ENCODE measurements at places on chromosomes 4 and X. TPM values are rescaled to one million over a fixed set of nuclear protein-coding genes. Genes with fewer than 3 reads are reported as not detected.

GRCh38 chrX:133448512-133449076, 33.3 kb upstream of the GPC4 start:
- no peak overlapping the region for H3K27ac ChIP-seq
- H3K4me1 ChIP-seq: peaks cover 3% of the 10 kb centered on the region
- H3K36me3 ChIP-seq: no peaks in the 10 kb centered on the region
- DNase-seq: no peak
- H3K4me3 ChIP-seq: no peak overlapping the region

DNA sequence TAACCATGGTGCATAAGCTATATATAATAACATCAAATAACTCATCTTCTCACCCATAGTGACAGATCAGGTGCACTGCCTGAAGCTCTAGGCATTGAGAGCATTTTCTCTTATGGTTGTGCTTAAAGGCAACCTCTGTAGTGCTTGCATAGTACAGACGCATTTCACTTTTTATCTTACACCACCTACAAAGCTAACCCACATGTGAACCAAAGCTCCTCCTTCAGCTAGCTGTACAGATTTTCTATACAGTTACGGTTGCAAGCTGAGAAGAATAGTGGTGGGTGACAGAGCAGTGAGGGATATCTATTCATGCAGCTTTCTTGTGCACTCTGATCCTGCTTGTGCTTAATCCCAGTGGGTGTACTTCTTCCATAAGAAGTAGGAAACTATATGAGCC, 1525.2 kb downstream of the STIM2 start:
- no peak overlapping the region for H3K4me3 ChIP-seq
- DNase-seq: no peak
- H3K27me3 ChIP-seq: no peaks in the 10 kb centered on the region
- no peaks in the 10 kb centered on the region for H3K36me3 ChIP-seq

FAM9B gene
- not detected for total RNA-seq

DOK7 gene
- total RNA-seq: not detected

DNA sequence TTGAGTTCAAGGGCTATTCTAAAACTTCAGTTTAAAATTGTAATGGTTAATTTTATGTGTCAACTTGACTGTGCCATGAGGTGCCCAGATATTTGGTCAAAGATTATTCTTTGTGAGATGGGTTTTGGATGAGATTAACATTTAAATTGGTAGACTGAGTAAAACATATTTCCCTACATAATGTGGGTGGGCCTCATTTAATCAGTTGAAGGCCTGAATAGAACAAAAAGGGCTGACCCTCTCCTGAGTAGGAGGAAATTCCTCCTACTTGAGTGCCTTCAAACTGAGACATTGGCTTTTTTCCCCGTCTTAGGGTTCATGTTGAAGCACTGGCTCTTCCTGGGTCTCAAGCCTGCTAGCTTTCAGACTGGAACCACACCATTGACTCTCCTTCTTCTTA, 89.6 kb upstream of the FAM9A start:
- no peak overlapping the region for H3K4me3 ChIP-seq
- H3K27me3 ChIP-seq: peaks cover 3% of the 10 kb centered on the region

FGF16 gene
- total RNA-seq: not detected

ELOVL6 gene
- total RNA-seq: 7.7 TPM

NSUN7 gene
- total RNA-seq: 0.20 TPM

GRCh38 chrX:44105228-44105913, 132.2 kb upstream of the NDP start:
- no peaks in the 10 kb centered on the region for H3K36me3 ChIP-seq
- no peak overlapping the region for H3K4me3 ChIP-seq
- H3K4me1 ChIP-seq: no peaks in the 10 kb centered on the region
- no peak for DNase-seq
- H3K27me3 ChIP-seq: no peaks in the 10 kb centered on the region

NUP62CL gene
- total RNA-seq: 1.9 TPM

DNA sequence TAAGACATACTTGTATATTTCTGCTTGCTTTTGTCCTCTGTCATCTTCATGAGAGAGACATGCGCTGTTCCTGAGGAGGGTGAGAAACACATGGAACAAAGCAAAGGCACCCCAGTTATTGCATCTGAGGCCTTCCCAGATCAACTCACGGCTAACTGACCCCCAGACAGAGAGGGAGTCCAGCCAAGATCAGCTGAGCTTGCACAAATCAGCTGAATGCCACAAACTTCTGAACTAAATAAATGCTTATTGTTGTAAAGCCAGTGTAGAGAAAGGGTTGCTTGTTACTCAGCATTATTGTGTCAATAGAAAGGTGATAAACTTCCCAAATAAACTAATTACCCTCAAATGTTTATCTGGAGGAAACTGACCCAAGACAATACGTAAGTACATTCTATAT, 163.8 kb downstream of the BTC start:
- H3K4me3 ChIP-seq: no peak overlapping the region
- no peak for DNase-seq
- peaks cover 5% of the 10 kb centered on the region for H3K27me3 ChIP-seq
- H3K36me3 ChIP-seq: no peaks in the 10 kb centered on the region

GRCh38 chr4:144785961-144786360, 140.0 kb downstream of the HHIP start:
- no peaks in the 10 kb centered on the region for H3K4me1 ChIP-seq
- no peak overlapping the region for H3K27ac ChIP-seq
- no peaks in the 10 kb centered on the region for H3K36me3 ChIP-seq
- DNase-seq: no peak
- H3K27me3 ChIP-seq: peaks cover 5% of the 10 kb centered on the region

- peak overlapping the region; percentile 96 for H3K4me3 ChIP-seq
- H3K4me1 ChIP-seq: peaks cover 23% of the 10 kb centered on the region
- H3K36me3 ChIP-seq: peaks cover 9% of the 10 kb centered on the region
- DNase-seq: no peak
- peak overlapping the region; percentile 94 for H3K27ac ChIP-seq
Measured at GRCh38 chr4:105707782-105708180, 708 bp downstream of the INTS12 start.

SPANXA2 gene
- not detected for total RNA-seq

SLC6A8 gene
- total RNA-seq: 2.7 TPM

DNA sequence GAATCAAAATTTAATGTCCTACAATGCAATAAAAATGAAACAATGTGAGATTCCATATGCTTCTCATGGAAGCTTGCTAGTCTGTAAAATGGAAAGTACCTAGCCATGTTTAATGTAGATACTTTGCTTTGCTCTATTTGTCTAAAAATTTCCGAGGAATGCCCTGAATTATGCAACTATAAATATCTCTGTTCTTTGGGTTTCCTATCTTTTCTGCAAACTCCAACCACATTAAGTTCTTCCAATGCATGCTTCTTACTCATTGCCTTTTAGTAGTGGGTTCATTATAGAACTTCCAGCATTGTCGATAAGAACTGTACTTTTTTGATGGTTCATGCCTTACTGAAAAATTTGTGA, 178.3 kb downstream of the RASL11B start:
- DNase-seq: no peak
- H3K27ac ChIP-seq: no peak overlapping the region
- peaks cover 3% of the 10 kb centered on the region for H3K4me1 ChIP-seq
- H3K36me3 ChIP-seq: peaks cover 13% of the 10 kb centered on the region
- no peaks in the 10 kb centered on the region for H3K27me3 ChIP-seq

All from activated CD8-positive, alpha-beta T cell treated with anti-CD3 and anti-CD28 coated beads for 36 hours (primary cell).